ENCODE measurements at places on chromosomes 2 and 18. TPM values are rescaled to one million over a fixed set of nuclear protein-coding genes. Genes with fewer than 3 reads are reported as not detected.

DPP4 gene
- total RNA-seq, result 1.8 TPM

PID1 gene
- 38.8 TPM for total RNA-seq

CFAP221 gene
- 5.0 TPM for total RNA-seq

TDRD15 gene
- total RNA-seq, result not detected

PLCD4 gene
- 2.4 TPM for total RNA-seq

SAP130 gene
- total RNA-seq, result 3.6 TPM

CFAP65 gene
- total RNA-seq, result 3.5 TPM

GPBAR1 gene
- 0.29 TPM for total RNA-seq

SERPINB10 gene
- not detected for total RNA-seq

STON1 gene
- 75.3 TPM for total RNA-seq

COLEC11 gene
- total RNA-seq, result not detected

HOXD9 gene
- 22.1 TPM for total RNA-seq

POTEI gene
- total RNA-seq, result not detected

CNGA3 gene
- total RNA-seq, result not detected

NOSTRIN gene
- total RNA-seq, result 192 TPM

SPC25 gene
- total RNA-seq, result 9.5 TPM

NPPC gene
- total RNA-seq, result not detected

GAD1 gene
- total RNA-seq, result 0.83 TPM

CSRNP3 gene
- 1.0 TPM for total RNA-seq

FAM136A gene
- total RNA-seq, result 79.4 TPM

DAPL1 gene
- total RNA-seq, result not detected

CNTNAP5 gene
- total RNA-seq, result not detected

ATP6V1B1 gene
- total RNA-seq, result not detected

PCARE gene
- not detected for total RNA-seq

AQP12B gene
- total RNA-seq, result not detected

PLEKHH2 gene
- total RNA-seq, result 124 TPM

SERPINB12 gene
- not detected for total RNA-seq

NEB gene
- total RNA-seq, result 1.4 TPM

C1GALT1C1L gene
- total RNA-seq, result 3.7 TPM

LNPK gene
- 66.4 TPM for total RNA-seq

GLI2 gene
- 2.9 TPM for total RNA-seq

RBM43 gene
- 1.0 TPM for total RNA-seq

SRD5A2 gene
- not detected for total RNA-seq

KRTCAP3 gene
- not detected for total RNA-seq

ITGB6 gene
- not detected for total RNA-seq

TLX2 gene
- not detected for total RNA-seq

Data from uterus (tissue), 4 donors.